Sigmoid colon (tissue), 7 donors: ENCODE measurements at places on chromosomes 13 and 19. TPM values are rescaled to one million over a fixed set of nuclear protein-coding genes. Genes with fewer than 3 reads are reported as not detected.

DNA sequence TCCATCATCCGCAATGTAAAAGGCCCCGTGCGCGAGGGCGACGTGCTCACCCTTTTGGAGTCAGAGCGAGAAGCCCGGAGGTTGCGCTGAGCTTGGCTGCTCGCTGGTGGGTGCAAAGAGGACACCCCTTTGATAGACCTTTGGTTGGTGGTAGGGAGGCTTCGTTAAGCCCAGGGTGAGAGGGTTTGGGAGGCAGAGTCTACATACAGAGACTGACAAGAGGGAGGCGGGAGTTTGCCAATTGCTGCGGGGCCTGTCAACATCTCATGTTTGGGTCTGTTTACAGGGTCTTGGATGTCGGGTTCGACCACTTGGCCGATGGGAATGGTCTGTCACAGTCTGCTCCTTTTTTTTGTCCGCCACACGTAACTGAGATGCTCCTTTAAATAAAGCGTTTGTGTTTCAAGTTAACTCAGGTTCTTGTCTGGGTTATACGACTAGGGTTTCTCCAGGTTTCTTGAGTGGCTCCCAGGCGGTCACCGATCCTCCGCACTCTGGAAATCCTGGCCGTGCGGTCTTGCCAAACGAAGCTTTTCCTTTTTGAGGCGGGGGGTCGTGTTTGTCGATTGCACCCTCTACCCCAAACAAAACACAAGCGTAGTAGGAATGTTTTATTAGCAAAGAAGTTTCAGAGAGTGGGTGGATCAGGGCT is 816 bp downstream of the RPS28 start:
- DNase-seq = no peak
- no peaks in the 10 kb centered on the region for H3K36me3 ChIP-seq
- H3K27me3 ChIP-seq = no peaks in the 10 kb centered on the region
- H3K4me3 ChIP-seq = peak overlapping the region; percentile 93
- peaks cover 28% of the 10 kb centered on the region for H3K4me1 ChIP-seq

DNA sequence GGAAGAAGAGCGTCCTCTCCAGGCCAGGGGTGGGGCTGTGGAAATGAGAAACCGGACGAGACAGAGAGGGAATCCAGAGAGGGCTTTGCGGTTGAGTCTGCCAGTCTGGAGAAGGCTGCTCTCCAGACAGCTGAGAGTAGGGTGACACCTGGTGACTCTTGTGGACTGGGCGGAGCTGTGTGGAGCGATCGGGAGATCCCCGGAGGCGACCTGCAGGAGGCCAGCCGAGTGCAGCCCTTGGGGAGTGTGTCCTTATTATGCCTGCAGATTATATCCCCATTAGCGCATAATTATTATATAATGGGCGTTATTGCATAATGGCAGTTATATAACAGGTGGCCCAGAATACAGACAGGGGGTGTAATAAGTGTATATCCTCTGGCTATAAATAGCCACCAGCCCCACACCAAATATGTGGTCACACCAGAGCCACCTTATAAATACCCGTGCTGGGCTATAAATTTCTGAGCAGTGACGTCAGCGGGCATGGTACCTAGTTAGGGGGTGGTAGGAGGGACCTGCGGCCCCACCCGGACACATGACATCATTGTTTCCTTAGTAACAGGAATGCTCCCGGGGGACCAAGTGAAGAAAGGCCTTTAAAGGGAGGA is 41.2 kb downstream of the NFIX start:
- no peaks in the 10 kb centered on the region for H3K36me3 ChIP-seq
- no peak overlapping the region for H3K4me3 ChIP-seq
- DNase-seq = peak; percentile 85
- H3K27ac ChIP-seq = peak overlapping the region; percentile 92
- H3K4me1 ChIP-seq = no peaks in the 10 kb centered on the region

DNA sequence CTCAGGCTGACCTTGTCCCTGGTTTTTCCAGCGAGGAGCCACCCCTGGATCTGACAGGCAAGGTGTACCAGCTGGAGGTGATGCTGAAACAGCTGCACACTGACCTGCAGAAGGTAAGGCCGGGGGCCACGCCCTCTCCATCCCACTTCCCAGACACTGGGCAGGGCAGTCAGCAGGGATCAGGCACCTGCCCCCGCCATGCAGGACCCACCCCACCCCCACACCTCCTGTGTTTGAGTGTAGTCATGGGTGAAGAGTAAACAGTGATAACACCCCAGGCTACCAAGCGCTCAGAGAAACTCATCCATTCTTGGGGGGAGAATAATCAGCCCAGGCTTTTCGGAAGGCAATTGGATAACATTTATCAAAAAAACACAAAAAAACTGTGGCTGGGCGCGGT is 19.9 kb downstream of the DPF1 start:
- no peak for DNase-seq
- H3K4me3 ChIP-seq = no peak overlapping the region
- H3K4me1 ChIP-seq = peaks cover 1% of the 10 kb centered on the region
- H3K27me3 ChIP-seq = peaks cover 3% of the 10 kb centered on the region
- peaks cover 8% of the 10 kb centered on the region for H3K36me3 ChIP-seq

DNA sequence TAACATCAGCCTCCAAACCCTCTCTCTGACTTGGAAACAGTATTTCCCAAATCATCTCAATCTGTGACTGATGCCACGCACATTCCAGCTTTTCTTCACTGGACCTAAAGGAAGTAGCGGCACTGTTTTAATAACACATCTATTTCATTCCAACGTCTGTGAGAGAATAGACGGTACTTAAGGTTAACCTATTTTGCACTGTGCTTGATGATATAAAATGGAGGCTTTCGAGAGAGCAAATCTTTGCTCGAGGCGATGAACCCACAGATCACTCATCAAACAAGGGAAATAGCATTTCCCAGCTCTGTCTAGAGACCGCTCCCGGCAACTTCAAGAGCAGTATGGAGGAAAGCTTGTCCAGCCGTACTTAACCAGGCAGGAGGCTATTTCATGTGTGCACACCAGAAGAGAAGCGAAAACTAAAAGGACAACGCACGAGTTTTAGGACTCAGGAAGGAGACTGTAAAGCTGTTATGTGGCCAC is 2.9 kb downstream of the UBL3 start:
- H3K36me3 ChIP-seq = no peaks in the 10 kb centered on the region
- H3K27ac ChIP-seq = peak overlapping the region; percentile 99
- H3K4me1 ChIP-seq = peaks cover 12% of the 10 kb centered on the region
- no peaks in the 10 kb centered on the region for H3K27me3 ChIP-seq
- no peak for DNase-seq

- H3K4me3 ChIP-seq = peak overlapping the region; percentile 97
- DNase-seq = peak; percentile 68
- peak overlapping the region; percentile 93 for H3K27ac ChIP-seq
- H3K4me1 ChIP-seq = no peaks in the 10 kb centered on the region
- no peaks in the 10 kb centered on the region for H3K36me3 ChIP-seq
Measured at GRCh38 chr13:41312176-41312500, 1.1 kb downstream of the NAA16 start.

GRCh38 chr13:31943591-31943990 is 88.0 kb upstream of the FRY start:
- DNase-seq = no peak
- no peak overlapping the region for H3K4me3 ChIP-seq
- peaks cover 8% of the 10 kb centered on the region for H3K4me1 ChIP-seq
- H3K27me3 ChIP-seq = no peaks in the 10 kb centered on the region
- H3K27ac ChIP-seq = no peak overlapping the region
- no peaks in the 10 kb centered on the region for H3K36me3 ChIP-seq

GRCh38 chr13:40506592-40507446 is 159.6 kb downstream of the FOXO1 start:
- no peaks in the 10 kb centered on the region for H3K36me3 ChIP-seq
- H3K4me3 ChIP-seq = no peak overlapping the region
- DNase-seq = no peak
- no peak overlapping the region for H3K27ac ChIP-seq
- no peaks in the 10 kb centered on the region for H3K27me3 ChIP-seq

DNA sequence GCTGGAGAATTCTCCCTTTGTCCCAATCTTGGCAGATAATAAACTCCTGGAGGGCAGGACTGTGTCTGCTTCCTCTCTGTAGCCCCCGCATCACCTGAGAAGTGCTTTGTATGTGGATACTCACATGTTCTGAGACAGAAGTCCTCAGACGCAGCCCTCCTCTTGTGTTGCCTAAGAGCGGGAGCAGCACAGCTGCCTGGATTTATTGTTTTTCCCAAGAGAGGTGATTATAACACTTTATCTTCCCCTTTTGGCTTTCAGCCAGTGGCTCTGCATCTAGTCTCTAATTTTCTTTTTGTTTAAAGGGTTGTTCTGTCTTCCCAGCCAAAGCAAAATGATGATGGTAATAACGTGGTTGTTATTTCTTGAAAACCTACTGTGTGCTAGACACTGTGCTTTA is 36.1 kb downstream of the OLFM4 start:
- DNase-seq = no peak
- no peak overlapping the region for H3K27ac ChIP-seq
- no peaks in the 10 kb centered on the region for H3K36me3 ChIP-seq

- peak within 1 kb of the TSS; percentile 88 for H3K27ac ChIP-seq
- H3K27me3 ChIP-seq = no peaks in the 10 kb centered on the region
Measured at GRCh38 chr19:43526884-43527859, at the start of gene ETHE1. Gene ETHE1 (minus strand): TSS chr19:43527201. CDS start chr19:43527177, 24 bp downstream.

- no peak overlapping the region for H3K4me3 ChIP-seq
- peak overlapping the region; percentile 88 for H3K27ac ChIP-seq
- DNase-seq = no peak
- H3K36me3 ChIP-seq = no peaks in the 10 kb centered on the region
- H3K4me1 ChIP-seq = peaks cover 41% of the 10 kb centered on the region
Measured at GRCh38 chr19:2973229-2973628, 4.1 kb upstream of the TLE6 start.

Gene HCST
- total RNA-seq = not detected

Gene RDH13
- 6.9 TPM for total RNA-seq

Gene PRX
- total RNA-seq = 8.6 TPM

Gene ZNF667
- 2.9 TPM for total RNA-seq
